ENCODE measurements at places on chromosomes 3 and 15. TPM values are rescaled to one million over a fixed set of nuclear protein-coding genes. Genes with fewer than 3 reads are reported as not detected.

Gene PTX3
- 549 TPM for total RNA-seq

Gene GOLGA8B
- total RNA-seq: 44.4 TPM

Gene CFAP91
- 1.4 TPM for total RNA-seq

Gene CASR
- not detected for total RNA-seq

Gene CTXN2
- total RNA-seq: not detected

Gene PP2D1
- total RNA-seq: not detected

Gene ALPK3
- 2.8 TPM for total RNA-seq

Gene GRM7
- not detected for total RNA-seq

Gene CHAC1
- 9.8 TPM for total RNA-seq

Gene ARHGAP31
- 35.8 TPM for total RNA-seq

Gene LEKR1
- 3.1 TPM for total RNA-seq

Gene KY
- total RNA-seq: 4.8 TPM

Gene LRRIQ4
- total RNA-seq: under 0.01 TPM

Gene PLS1
- total RNA-seq: 0.26 TPM

Gene ALS2CL
- total RNA-seq: 4.9 TPM

Gene PTH1R
- total RNA-seq: 3.0 TPM

Gene ERICH6
- total RNA-seq: not detected

Gene FEM1B
- 52.3 TPM for total RNA-seq

Gene CGNL1
- 4.7 TPM for total RNA-seq

Gene ANKRD63
- total RNA-seq: not detected

Gene MUSTN1
- not detected for total RNA-seq

Gene VPS33B
- total RNA-seq: 8.0 TPM

Gene ADAMTSL3
- total RNA-seq: 6.0 TPM

Gene CMTM8
- total RNA-seq: 0.26 TPM

Gene GOLGA6B
- total RNA-seq: not detected

Gene GOLGA8O
- total RNA-seq: 0.97 TPM

Gene ZNF621
- 29.3 TPM for total RNA-seq

Gene SETD2
- total RNA-seq: 47.1 TPM

Gene MED12L
- 2.6 TPM for total RNA-seq

Gene OR5K2
- not detected for total RNA-seq

Gene GUCA1C
- not detected for total RNA-seq

Gene PLA2G4E
- not detected for total RNA-seq

Gene MTHFS
- 23.8 TPM for total RNA-seq

Gene NLGN1
- 28.4 TPM for total RNA-seq

Gene NME9
- not detected for total RNA-seq

Gene POMGNT2
- total RNA-seq: 8.8 TPM

Gene PARP15
- total RNA-seq: 1.8 TPM

Data from articular chondrocyte of knee joint (primary cell).